Transverse colon (tissue), 4 donors: ENCODE measurements at places on chromosomes 4 and X. TPM values are rescaled to one million over a fixed set of nuclear protein-coding genes. Genes with fewer than 3 reads are reported as not detected.

- H3K4me1 ChIP-seq = no peaks in the 10 kb centered on the region
- H3K4me3 ChIP-seq = peak within 1 kb of the TSS; percentile 35
- no peaks in the 10 kb centered on the region for H3K36me3 ChIP-seq
- no peaks in the 10 kb centered on the region for H3K27me3 ChIP-seq
Measured at GRCh38 chrX:77446908-77447652, at the start of gene FGF16. Gene FGF16 (plus strand): TSS chrX:77447389. CDS start chrX:77447675, 286 bp downstream.

Gene CORIN
- total RNA-seq = 1.6 TPM

GRCh38 chrX:95290455-95290854 is 1394.2 kb upstream of the DIAPH2 start:
- no peak for DNase-seq
- no peak overlapping the region for H3K4me3 ChIP-seq
- H3K36me3 ChIP-seq = no peaks in the 10 kb centered on the region
- H3K27me3 ChIP-seq = no peaks in the 10 kb centered on the region

DNA sequence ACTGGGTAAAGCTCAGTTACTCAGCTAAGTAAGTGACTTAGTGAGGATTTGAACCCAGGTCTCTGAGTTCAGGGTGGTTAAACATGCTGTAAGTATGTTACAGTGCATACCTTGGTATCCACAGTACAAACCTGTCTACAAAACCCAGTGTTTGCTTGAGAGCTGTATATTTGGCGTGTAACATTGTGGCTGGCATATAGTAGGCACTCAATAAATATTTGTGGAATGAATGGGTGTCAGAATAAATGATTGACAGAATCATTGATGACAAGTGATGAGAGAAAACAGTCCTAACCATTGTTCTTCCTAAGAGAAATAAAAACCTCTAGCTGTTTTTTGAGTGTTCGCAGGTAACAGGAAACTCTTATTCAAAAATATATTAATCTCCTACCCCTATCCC is 79.7 kb upstream of the BCOR start:
- no peaks in the 10 kb centered on the region for H3K36me3 ChIP-seq
- peaks cover 6% of the 10 kb centered on the region for H3K4me1 ChIP-seq
- H3K27me3 ChIP-seq = no peaks in the 10 kb centered on the region
- H3K4me3 ChIP-seq = no peak overlapping the region
- peak overlapping the region; percentile 99 for H3K27ac ChIP-seq

Gene GPM6B
- total RNA-seq = 1.5 TPM

GRCh38 chr4:7929118-7929951 is 10.3 kb downstream of the AFAP1 start:
- peak overlapping the region; percentile 58 for H3K27ac ChIP-seq
- no peak overlapping the region for H3K4me3 ChIP-seq
- no peaks in the 10 kb centered on the region for H3K27me3 ChIP-seq
- H3K4me1 ChIP-seq = peaks cover 6% of the 10 kb centered on the region
- DNase-seq = peak; percentile 81

DNA sequence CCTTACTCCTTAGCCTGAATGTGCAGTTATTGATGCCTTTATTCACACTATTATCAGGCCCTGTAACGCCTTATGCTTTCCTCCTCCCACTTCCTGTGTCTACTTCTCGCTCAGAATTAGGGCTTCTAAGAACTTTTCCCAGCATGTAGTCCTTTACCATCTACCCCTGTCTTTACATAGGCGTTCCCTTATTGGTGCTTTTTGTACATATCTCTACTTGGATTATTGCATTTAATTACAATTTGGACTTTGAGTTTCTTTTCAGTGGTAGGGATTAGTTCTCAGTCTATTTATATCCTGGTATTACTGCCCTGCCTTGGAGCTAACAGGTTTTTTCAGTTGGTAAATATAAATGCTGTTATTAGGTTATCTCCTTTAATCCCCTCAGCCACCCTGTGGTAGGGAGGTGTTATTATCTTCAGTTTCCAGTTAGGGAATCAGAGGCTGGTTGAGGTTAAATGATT is 84.0 kb downstream of the RBPJ start:
- no peak overlapping the region for H3K27ac ChIP-seq
- H3K4me3 ChIP-seq = no peak overlapping the region
- no peaks in the 10 kb centered on the region for H3K36me3 ChIP-seq
- no peaks in the 10 kb centered on the region for H3K27me3 ChIP-seq
- H3K4me1 ChIP-seq = no peaks in the 10 kb centered on the region

DNA sequence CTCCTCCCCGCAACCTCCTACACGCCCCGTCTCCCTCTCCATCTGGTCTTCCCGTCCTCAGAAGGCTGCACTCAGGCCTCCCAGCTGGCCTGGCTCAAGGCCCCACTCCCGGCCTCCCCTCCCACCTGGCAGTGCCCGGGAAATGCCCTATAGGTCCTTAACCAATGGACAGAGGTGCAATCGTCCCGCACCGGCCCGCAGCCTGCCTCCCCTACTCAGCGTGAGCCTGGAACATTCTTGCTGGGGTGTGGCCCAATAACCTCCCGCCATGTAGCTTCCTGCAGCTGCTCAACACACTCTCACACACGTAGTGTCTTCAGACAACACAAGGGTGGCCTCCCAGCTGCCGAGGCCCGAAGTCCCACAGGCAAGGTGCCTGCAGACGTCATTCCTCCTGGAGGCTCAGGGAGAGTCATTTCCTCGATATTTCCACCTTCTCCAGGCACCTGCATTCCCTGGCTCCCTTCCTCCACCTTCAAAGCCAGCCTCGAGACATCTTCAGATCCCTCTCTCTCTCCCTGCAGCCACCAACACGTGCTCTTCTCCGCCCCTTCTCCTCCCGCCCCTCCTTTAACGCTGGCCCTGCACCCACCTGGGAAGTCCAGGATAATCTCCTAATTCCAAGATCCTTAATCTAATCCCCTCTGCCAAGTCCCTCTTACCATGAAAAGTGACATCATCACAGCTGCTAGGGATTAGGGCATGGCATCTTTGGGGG is 56.2 kb downstream of the ADRA2C start:
- H3K36me3 ChIP-seq = no peaks in the 10 kb centered on the region
- DNase-seq = peak; percentile 25
- H3K4me3 ChIP-seq = no peak overlapping the region
- no peaks in the 10 kb centered on the region for H3K4me1 ChIP-seq

Gene UBE2D3
- 316 TPM for total RNA-seq

DNA sequence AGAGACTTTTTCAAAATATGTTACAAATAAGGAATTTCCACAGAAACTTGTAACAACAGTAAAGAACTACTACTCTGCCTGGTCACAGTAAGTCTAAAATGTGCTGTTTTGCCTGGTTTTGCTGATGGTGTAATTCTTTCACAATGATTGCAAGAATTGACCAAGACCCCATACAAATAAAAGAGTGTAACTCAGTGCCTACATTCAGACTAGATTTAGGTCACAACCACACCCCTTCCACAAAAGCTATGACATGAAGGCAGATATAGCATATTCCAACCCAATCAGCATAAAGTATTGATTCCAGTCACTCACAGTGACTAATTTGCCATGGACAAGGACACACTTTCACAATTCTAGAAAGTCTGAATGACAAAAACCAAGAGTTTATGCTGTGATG is 53.7 kb upstream of the TMPRSS11F start:
- H3K4me1 ChIP-seq = no peaks in the 10 kb centered on the region
- no peak overlapping the region for H3K4me3 ChIP-seq
- DNase-seq = no peak
- H3K27ac ChIP-seq = no peak overlapping the region
- H3K36me3 ChIP-seq = no peaks in the 10 kb centered on the region

- DNase-seq = no peak
- no peak overlapping the region for H3K4me3 ChIP-seq
- H3K27ac ChIP-seq = no peak overlapping the region
- no peaks in the 10 kb centered on the region for H3K36me3 ChIP-seq
- H3K27me3 ChIP-seq = no peaks in the 10 kb centered on the region
Measured at GRCh38 chr4:40693946-40694345, 55.8 kb upstream of the NSUN7 start.

Gene ADH1A
- not detected for total RNA-seq

Gene MTNR1A
- not detected for total RNA-seq

DNA sequence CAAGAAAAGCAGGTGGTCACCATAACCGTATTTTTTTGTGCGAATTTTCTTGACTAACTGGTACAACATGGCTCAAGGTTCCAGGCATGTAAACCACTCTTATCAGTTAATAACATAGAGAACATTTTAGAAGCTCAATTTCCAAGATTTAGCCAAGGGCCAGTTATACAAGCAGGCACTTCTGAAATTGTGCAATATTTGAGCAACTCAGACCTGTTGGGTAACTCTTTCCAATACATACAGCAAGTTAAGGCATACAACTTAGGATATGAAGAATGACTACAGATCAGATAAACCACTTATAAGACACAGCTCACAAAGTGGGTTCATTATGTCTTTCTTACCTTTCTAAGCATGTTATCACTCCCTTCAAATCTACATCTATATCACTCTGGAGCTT is 43.9 kb downstream of the ZNF280C start:
- no peaks in the 10 kb centered on the region for H3K36me3 ChIP-seq
- H3K27ac ChIP-seq = no peak overlapping the region
- no peak overlapping the region for H3K4me3 ChIP-seq
- DNase-seq = no peak
- H3K27me3 ChIP-seq = no peaks in the 10 kb centered on the region

- no peaks in the 10 kb centered on the region for H3K27me3 ChIP-seq
- peaks cover 20% of the 10 kb centered on the region for H3K4me1 ChIP-seq
- peak; percentile 66 for DNase-seq
- no peaks in the 10 kb centered on the region for H3K36me3 ChIP-seq
- H3K4me3 ChIP-seq = peak within 1 kb of the TSS; percentile 67
- H3K27ac ChIP-seq = peak within 1 kb of the TSS; percentile 88
Measured at GRCh38 chr4:89307446-89308160, at the start of gene GPRIN3. Gene GPRIN3 (minus strand): TSS chr4:89307800. CDS start chr4:89250110, 57,690 bp downstream.

Gene SPANXC
- total RNA-seq = not detected

DNA sequence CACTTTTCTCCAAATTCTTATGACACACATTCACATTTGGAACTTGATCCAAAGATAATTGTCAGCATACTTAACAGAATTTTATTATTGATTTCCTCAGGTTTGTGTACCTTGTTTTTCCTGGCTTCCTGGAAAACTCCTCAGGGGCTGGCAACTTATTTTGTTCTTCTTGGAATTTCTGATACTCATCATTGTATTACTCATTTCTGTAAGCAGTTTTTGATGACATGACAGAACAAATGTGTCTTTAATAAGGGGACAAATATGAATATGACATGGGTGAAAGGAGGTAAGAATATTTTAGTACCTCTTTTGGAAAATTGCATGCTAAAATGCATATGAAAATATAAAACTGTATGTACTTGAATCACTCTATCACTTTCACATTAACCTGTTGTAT is 237.8 kb downstream of the ADGRL3 start:
- no peak for DNase-seq
- H3K4me1 ChIP-seq = no peaks in the 10 kb centered on the region
- no peaks in the 10 kb centered on the region for H3K27me3 ChIP-seq
- H3K36me3 ChIP-seq = no peaks in the 10 kb centered on the region
- H3K4me3 ChIP-seq = no peak overlapping the region

Gene ANOS1
- not detected for total RNA-seq

- peaks cover 7% of the 10 kb centered on the region for H3K4me1 ChIP-seq
- H3K27ac ChIP-seq = no peak overlapping the region
- no peaks in the 10 kb centered on the region for H3K27me3 ChIP-seq
- H3K4me3 ChIP-seq = no peak overlapping the region
- no peak for DNase-seq
Measured at GRCh38 chr4:185254434-185254833, 45.0 kb downstream of the SNX25 start.

DNA sequence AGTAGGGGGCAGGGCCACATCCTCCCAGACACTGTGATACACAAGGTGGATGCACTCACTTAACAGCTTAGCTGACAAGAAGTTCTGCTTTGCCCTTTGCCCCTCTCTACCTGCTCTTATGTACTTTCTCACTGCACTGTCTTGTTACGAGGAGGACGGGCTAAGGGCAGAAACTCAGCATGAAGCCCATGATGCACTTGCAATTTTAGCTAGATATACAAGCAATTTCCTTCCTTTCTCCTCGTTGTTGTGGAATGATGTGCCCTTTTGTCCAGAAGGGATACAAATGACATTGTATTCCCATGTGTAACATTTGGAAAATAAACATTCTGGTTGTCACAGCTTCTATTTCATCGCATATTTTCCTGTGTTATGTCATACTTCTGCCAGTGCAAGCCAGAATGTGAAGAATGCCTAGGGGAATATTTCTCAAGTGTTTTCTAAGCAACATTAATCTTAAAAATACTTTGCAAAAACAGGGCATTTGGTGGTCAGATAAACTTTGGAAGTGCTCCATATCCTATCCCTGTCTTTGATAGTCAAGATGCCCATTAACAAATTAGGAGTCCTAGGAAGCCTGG is 47.2 kb downstream of the MAOA start:
- no peaks in the 10 kb centered on the region for H3K36me3 ChIP-seq
- H3K4me1 ChIP-seq = peaks cover 35% of the 10 kb centered on the region
- peak overlapping the region; percentile 65 for H3K27ac ChIP-seq

DNA sequence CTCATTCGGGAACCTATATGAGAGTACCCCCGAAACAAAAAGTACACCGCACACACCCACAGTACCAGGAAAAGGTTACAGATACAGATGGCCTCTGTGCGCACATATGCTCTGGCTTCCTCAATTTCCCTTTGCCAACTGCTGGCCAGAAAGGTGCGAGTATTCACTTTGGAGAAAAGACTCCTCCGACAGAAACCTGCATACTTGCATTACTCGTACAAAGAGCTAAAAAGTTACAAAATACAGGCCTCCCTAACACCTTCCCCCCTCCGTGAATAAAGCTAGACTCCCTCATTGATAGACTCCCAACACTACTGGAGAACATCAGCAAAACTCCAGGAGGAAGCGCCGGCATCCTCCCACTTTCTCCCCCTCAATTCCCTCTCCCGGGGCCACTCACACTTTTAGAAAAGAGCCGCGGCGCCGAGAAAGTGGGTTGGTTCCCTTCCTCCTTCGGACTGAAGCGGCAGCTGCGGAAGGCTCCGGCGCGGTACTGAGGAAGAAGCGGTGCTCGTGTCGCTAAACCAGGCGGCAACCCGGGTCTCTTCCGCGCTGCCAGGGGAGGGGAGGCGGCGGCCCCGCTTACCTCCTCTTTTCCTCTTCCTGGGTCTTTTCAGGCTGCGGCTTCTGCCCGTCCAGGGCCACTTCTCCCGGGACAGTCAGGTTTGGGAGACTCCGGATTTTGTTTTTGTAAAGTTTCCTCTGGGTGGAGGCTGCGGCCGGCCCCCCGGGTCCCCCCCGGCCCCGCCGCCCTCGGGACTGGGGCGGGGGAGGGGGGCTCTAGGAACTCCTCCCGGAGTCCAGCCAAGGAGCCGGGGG is 1.1 kb downstream of the FBXW7 start:
- peak overlapping the region; percentile 76 for H3K4me3 ChIP-seq
- peaks cover 29% of the 10 kb centered on the region for H3K4me1 ChIP-seq
- no peaks in the 10 kb centered on the region for H3K27me3 ChIP-seq
- peak overlapping the region; percentile 98 for H3K27ac ChIP-seq
- H3K36me3 ChIP-seq = no peaks in the 10 kb centered on the region

Gene XAGE1A
- not detected for total RNA-seq

DNA sequence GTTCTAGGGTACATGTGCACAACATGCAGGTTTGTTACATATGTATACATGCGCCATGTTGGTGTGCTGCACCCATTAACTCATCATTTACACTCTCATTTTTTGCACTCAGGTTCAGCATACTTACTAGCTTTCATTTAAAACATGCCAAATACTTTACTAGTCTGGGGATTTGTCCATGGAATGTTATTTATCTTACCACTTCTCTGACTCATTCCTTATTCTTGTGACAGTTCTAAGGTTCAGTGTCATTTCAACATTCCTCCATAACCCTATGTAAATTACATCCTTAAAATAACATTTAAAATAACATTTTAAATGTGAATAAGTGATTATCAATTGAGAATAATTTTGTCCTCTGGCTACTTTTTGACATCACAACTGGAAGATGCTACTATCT is 19.5 kb upstream of the SYTL5 start:
- DNase-seq = no peak
- H3K4me3 ChIP-seq = no peak overlapping the region
- H3K27me3 ChIP-seq = no peaks in the 10 kb centered on the region
- H3K36me3 ChIP-seq = no peaks in the 10 kb centered on the region
